Brain pericyte (primary cell): ENCODE measurements at places on chromosomes 1 and 21.

DNA sequence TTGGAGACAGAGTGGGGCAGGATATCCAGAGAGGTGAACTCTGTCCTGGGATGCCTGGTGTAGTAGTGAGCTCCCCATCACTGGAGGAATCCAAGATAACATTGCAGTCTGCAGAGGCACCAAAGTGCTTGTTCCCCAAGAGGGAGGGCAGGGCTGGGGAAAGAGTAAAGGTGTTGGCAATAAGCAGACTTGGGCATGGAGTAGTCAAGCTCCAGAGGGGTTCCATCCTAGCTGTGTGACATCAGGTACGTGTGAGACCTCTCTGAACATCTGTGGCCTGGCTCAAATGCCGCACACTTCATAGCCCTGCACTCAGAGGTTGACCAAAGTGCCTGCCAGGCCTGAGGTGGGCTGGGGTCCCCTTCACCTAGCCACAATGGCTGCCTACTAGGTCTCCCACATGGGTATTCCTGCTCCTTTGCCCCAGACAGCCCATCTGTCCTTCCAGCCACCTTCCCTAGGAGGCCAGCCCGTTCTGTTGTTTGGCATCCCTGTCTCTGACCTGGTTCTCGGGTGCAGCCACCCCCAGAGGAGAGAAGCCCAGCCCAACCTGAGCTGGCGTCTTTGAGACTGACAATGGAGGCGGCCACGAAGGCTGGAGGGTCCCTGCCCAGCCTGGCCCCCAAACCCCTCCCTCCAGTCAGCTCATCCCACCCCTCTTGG is 2.8 kb upstream of the ARF1 start:
- DNase-seq: no peak

DNA sequence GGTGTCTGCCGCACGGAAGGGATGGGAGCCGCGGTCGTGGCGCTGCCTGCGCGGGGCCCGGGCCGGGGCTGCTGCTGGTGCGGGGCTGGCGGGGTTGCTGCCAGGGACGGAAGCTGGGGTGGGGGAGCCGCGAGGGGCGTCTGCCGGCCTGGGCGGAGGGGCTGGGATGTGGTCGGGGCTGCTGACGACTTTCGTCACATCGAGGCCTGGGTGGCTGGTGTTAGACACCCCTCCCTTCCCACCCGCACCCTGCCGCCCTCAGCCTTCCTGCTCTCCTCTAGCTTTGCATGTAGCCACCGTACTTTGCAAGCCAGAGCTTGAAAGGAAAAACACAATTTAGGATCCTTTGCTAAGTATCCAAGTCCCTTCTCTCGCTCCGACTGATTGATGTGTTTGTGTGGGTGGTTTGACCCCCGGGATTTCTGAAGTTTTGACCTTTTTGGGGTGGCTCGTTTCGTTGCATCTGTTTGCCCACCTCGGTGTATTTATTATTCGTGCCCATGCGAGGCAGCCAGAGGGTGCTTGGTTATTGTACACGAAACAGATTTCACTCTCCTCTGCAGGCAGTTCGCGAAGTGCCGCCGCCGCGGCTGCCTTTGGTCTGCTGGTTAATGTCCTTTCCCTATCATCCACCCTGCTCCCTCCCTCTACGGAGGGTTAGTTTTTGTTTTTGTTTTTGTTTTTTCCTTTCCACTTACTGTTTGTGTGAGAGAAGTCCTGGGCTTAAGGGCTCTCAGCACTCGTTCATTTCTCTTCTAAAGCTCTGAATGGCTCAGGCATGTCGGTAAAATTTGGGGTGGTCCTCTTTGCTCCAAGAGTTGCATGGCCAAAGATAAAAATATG is 868 bp downstream of the C1orf21 start:
- no peak for DNase-seq

DNA sequence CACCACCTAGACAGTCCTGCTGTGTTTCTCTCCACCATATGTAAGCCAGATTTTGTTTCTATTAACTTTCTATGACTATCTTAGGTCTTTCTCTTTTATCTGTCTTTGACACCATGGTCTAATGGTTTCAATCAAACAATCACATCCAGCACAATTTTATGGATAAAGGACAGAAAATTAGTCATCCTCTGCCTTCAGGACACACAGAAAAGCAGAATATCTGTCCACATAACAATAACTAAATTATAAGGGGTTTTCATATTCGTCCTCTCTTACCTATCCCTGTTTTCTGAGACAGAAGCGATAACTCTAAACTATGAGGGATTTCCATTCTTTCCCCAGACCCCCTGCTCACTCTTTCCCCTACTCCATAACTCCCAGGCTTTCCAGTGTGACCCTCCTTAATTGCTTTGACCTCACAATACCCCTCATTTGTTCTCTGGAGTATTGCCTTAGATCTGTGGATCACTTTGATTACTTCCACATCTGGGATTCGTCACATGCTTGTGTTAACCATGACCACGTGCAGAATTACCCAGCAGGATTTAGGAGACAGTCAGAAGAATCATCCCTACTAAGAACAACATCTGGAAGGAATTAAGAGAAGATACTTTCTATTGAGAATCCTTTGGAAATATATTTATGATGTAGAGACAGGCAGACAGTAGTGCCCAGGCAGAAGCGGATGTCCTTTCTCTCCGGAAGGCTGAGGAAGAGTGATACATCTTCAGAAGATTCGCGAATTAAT is 108.2 kb upstream of the GREM2 start:
- DNase-seq: no peak

- DNase-seq: no peak
Measured at GRCh38 chr1:232335261-232335660, 294.7 kb downstream of the SIPA1L2 start.

DNA sequence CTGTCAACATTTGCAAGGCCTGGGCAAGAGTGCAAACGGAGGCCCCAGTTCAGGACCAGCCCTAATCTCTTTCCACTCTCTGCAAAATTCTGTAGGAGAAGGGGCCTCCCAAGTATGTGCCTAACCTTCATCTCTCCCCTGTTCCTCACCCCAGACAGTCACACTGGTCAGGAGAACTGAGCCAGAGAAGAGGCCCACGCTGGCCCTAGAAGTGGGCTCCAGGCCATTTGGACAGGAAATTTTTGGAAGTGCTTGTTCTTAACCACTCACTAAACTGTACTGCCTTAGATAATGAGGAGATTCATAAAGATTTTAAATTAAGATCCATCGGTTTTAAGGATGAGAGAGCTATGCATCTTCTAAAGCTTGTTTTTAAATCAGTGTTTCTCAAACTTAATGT is 129.7 kb upstream of the ADGRL2 start:
- DNase-seq: no peak

DNA sequence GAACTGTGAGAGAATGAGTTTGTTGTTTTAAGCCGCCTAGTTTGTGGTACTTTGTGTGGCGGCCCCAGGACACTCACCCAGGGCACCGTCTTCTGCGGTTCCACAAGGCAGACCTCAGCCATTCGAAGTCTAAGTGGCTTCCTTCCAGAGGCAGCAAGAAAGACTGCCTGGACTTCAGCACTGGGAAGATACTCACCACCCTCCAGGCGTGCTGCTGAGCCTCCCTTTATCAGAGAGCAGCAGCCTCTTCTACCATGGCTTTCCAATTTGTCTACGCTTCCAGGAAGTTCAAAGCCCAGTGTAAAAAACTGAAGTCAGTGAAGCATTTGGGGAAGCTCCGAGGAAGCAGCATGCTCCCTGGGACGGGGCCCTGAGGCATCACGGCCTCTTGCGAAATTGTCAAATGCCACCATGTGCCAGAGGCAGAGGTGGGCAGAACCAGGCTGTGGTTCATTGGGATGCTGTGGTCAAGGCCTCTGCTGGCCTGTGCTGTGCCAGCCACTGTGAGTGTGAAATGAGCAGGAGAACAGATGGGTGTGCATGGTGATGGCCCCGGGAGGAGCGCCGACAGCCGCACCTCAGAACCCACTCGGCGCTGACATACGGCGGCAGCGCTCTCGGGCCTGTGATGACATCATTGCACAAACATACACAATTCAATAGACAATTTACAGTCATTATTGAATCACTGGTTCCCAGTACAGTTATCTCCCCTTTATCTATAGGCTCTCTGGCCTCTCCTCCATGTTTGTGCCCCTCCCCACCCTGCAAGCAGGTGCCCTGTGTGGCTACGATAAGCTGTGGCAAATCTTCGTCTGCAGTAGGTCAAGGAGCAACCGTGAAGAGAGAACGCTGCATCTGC is 110.4 kb downstream of the PDE9A start:
- no peak for DNase-seq

DNA sequence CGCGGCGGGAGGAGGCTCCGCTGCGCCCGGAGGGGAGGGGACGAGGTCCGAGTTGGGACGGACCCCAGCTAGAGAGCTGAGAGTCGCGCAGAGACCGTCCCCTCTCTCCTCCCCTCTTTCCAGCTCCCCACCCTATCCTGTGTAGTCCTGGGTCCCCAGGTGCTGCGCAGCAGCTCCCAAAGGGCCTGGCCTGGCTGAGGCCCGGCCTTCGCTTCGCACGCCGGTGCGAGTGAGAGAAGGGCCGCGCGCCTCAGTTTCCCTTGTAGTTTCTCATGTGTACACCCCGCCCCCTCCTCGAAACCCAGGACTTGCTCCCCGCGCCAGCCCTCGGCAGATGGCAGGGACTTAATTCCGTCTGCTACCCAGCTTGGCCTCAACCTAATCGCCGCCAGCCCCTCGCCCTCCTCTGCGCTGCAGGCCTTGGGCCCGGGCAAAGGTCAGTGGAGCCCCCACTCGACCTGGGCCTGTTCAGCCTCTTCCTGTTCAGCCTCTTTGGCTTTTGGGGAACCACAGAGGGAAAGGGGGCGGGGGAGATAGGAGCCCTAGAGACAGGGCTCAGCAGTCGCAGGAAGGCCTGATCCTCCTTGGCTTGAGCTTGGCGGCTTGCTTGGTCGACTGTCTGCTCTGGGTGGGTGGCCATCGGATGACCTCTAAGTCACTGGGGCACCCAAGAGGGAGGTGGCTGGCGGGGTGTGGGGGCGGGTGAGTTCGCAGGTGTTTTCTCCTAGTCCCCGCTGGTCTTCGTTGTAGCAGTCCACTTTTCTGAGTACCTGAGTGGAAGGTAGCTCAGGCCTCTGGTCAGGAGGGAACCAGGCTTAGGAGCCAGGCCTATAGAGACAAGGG is 1.0 kb downstream of the ZNF687 start:
- DNase-seq: no peak

DNA sequence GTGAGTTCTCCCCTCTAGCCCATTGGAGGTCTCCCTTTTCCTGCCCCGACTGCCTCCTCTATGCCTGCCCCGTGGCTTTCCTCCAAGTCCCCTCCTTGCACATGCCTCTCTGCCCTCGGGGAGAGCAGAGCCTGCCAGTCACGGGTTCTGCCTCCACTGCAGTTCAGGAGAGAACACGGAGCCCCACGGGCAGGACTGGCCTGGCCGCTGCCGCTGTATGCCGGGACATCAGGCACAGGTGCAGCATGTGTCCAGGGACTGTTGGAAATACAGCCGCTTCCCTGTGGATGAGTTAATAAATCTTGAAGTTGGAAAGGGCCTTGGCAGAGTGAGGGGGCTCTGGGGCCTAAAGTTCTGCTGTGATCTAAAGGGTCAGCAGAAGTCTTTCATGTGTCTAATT is 676.6 kb downstream of the MATN1 start:
- DNase-seq: no peak

DNA sequence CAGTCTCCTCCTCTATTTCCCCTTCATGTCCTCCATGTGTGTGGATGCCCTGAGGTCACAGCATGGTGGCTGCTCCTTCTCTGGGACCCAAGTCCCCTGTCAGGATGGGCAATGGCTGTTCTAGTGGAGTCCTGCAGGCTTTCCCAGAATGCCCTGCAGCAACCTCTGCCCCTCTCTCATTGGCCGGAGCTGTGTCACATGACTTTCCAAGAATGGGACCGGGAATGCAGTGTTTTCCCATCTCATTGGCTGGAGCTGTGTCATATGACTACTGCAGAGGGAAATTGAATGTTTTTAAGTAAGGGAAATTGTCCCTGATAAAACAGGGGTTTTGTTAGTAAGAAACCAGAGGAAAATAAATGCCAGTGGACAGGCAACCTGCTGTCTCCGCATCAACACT is 365.9 kb downstream of the PTPRU start:
- DNase-seq: no peak

GRCh38 chr1:183966487-183966886 is 71.0 kb downstream of the COLGALT2 start:
- DNase-seq: no peak

DNA sequence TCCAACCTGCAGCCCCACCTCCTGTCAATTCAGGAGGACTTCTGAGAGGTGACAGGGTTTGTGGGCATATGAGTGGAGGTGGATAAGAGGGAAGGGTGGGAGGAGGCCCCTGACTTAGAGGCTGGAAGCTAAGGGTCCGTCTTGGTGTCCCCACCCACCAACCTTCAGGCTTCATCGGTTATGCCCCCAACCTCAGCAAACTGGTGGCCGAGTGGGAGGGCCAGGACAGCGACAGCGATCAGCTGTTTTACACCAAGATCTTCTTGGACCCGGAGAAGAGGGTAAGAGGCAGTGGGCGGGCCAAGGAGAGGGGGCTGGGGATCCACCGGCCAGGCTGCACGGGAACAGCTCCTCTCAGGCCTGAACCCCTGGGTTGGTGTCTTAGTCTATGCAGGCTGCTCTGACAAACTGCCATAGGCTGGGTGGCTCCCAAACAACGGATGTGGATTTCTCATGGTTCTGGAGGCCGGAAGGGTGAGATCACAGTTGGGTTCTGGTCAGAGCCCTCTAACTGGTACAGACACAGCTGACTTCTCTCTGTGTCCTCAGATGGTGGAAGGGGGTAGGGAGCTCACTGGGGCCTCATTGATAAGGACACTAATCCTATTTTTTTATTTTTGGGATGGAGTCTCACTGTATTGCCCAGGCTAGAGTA is 18.1 kb downstream of the PLOD1 start:
- DNase-seq: no peak

GRCh38 chr1:57036641-57037579 is 71.1 kb upstream of the C8B start:
- DNase-seq: no peak

- no peak for DNase-seq
Measured at GRCh38 chr1:2523191-2523890, 3.1 kb downstream of the PANK4 start.

DNA sequence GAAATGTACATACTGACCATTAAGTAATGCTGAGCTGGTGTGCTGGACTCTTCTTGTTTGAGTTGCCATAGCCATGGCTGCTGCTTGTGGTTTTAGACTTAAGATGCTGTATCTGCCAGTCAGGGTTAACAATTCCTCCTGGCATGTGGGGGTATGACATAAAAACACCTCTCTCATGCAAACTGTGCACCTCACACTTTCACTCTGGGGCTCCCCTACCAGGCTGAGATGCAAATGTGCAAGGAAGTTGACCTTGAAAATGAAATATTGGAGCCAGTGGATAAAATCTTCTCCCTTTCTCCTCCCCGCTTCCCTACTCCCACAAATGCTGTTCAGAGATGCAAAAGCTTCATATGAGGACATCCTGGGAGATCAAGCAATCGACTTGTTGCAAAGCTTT is 198.8 kb downstream of the FCRL5 start:
- no peak for DNase-seq

DNA sequence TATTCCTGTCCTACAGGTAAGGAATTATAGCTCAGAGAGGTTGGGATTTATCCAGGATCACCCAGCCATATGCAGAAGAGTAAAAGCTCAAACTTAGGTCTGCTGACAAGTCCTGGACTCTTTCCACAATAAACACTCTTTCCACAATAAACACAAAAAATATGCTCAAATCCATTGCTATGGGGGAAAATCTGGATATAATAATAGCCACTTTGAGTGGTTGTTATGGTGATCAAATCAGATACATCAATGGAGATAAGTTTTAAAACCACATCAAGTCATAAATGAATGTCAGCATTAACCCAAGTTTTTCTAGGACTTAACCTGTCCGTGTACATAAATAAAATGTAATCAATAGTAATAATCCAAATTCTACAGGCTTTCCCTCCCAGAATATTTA is 22.3 kb upstream of the TTF2 start:
- no peak for DNase-seq
